ENCODE measurements at places on chromosomes 3 and 15.
A peak's percentile ranks its signal among the peaks of the same experiment; 100 is the strongest.

DNA sequence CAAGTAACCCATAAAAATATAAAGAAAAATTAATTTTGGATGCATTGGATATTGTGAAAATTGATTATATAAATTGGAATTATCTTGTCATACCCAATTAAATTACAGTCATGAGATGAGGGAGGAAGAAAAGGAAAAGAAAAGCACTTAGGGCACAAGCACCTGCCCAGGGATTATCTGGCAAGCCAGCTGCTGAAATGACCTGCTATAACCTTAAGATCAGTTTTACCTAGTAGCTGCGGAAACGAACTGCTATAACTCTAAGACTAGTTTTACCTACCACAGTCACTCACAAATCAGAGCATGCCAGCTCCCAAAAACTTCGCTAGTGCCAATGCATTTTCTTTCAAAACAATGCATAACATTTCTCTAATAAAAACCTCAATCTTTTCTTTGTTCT is 26.2 kb downstream of the LRRFIP2 start:
- DNase-seq: no peak

GRCh38 chr3:27713078-27713423 is 9.1 kb downstream of the EOMES start:
- no peak for DNase-seq

DNA sequence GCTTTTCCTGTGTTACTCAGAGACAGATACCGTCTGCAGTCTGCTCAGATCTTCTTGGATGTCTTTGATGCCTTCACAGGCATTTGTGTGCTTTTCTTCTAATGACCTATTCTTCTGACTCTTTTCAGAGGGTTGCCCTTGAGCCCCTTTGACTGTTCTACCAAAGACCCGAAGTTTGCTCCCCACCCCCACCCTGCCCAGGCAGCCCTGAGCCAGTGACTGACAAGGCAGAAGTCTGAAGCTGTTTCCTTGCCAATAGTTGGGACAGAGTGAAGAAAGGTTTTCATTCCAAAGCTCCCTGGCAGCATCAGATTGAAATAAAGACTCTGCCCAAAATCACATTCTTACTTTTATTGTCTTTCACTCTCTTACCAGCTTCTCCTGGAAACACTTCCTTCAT is 9.0 kb upstream of the ATP13A5 start:
- DNase-seq: no peak

DNA sequence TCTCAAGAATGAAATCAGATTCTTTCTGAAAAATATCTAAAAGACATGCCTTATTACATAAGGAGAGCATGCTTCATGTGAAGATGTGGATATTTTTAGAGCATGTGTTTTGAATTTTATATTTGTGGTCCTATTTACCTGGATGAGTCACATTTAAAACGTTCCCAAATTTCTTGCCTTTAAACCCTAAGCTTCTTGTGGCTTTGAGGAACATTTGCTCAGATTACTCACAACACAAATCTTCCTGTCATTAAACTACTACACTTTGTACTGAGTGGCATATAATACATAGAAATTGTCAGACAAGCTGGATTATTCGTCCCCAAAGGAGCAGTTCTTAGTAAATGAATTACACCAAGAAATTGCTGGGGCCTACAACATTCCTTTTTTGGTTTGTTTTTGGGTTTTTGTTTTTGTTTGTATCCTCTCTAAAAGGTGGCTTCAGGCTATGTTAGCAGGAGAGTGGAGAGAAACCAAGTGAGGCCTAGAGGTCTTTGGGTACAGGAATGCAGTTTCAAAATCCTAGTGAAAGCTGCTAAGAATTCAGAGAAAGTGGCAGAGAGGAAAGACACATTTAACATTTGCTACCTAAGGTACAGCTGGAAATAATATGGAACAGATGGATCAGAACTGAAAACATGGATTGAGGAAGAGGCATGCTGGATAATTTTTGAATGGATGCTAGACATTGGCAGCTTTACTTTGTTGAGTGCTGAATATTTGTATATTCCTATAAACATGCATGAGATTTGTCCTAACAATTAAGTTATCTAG is 128.1 kb downstream of the RPL22L1 start:
- DNase-seq: no peak

DNA sequence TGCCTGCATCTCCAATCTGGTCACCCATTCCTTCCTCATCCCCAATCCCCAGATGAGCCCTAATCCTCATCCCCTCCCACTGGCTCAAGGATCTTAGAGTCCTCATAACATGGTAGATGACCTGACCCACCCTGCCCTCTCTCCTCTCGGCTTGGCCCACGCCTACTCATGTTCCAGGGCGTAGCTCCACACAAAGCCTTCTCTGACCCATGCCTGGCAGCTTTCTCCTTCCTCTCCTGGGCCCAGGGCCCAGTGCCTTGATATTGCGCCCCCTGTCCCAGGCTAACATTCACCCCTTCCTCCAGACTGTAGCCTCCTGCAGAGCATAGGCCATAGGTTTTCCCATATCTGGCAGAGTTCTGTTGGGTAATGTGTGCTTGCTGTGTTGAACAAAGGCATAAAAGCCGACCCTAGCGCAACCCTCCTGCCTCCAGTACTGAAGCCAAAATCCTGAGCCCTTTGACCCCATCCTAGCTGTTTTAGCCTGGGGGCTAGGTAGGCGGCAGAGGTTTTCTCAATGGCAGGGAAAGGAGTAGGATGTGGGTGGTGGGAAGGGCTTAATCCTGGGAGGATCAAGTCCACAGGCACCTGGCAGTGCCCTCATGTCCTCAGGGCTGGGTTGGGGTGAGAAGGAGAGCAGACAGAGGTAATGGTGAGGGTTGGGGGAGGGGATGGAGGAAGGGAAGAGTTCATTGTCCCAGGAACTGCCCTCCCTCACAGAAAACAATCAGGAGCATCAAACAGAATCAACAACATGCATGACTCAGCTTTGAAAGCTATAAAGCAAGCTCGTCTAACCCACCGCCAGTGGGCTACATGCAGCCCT is 35.5 kb downstream of the MESD start:
- DNase-seq: no peak

- no peak for DNase-seq
Measured at GRCh38 chr3:176469694-176470205, 727.5 kb downstream of the TBL1XR1 start.

DNA sequence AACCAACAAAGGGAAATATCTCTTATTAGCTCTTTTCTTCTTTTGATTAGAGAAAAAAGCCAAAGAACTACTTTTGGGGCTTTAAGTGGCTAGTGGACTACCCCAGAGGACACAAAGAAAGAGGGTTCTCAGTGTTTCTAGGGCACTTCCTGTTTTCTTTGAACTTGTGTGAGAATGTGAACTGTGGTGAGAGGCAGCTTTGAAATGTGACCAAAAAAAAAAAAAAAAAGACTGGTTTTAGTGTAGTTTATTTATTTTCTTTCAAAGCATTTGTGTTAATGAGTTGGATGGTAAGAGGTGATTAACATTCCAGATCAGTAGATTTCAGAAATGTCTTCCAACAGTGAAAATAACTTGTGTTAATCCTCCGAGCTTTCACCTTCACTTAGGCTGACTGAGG is 32.4 kb downstream of the SELENOT start:
- no peak for DNase-seq

GRCh38 chr15:67013696-67014095 is 51.7 kb upstream of the SMAD3 start:
- no peak for DNase-seq

GRCh38 chr3:111471831-111472230 is 70.2 kb upstream of the CD96 start:
- no peak for DNase-seq

- DNase-seq: no peak
Measured at GRCh38 chr3:33115024-33115768, 1.4 kb downstream of the CRTAP start.

- no peak for DNase-seq
Measured at GRCh38 chr3:53641397-53641796, 147.0 kb downstream of the CACNA1D start.

DNA sequence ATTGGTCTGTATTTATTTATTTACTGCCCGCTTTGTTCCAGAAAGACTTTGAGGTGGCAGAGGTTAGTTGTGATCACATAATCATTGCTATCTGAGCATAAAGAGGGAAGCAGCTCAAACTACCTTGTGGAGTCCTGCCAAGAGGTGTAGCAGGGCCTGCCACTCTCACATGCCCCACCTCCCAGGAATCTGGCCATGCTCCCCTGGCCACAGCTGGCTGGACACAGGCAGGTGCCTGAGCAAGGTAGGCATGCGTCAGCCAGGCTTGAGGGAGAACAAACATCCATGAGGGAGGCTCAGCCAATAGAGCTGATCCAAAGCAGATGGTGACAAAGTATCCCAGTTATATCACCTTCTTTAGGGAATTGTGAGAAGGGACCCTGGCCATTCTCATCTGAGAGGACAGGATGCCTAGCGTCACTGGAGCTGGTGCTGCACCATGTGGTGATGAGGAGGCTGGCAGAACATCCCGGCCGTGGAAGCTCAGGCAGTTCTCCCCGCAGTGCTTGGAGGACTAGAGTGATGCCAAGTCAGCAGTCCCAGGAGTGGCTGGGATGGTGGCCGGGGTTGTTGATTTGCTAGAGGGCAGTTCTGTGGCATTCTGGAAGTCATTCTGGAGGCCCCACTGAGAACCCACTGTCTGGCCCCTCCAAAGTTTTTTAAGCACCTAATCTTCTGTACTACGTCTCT is 6.8 kb upstream of the POLG start:
- no peak for DNase-seq

DNA sequence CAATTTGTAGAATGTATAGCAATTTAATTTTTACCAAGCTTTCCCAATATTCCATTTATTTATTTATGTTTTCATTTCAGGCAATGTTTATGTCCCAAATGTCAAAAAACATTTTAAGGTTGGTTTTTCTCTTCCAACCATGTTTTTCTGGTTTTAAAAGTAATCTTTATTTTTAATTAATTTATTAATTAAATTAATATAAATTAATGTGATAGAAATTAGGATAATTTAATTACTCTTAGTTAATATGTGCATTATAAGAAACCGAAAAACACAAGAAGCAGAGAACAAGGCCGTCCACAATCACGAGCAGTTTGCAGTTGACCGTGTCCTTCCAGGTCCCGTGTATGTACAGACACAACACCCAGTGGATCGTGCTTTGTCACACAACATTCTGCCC is 34.2 kb downstream of the FBXO45 start:
- DNase-seq: no peak

GRCh38 chr3:156816794-156817645 is 9.1 kb upstream of the LEKR1 start:
- peak; percentile 79 for DNase-seq

DNA sequence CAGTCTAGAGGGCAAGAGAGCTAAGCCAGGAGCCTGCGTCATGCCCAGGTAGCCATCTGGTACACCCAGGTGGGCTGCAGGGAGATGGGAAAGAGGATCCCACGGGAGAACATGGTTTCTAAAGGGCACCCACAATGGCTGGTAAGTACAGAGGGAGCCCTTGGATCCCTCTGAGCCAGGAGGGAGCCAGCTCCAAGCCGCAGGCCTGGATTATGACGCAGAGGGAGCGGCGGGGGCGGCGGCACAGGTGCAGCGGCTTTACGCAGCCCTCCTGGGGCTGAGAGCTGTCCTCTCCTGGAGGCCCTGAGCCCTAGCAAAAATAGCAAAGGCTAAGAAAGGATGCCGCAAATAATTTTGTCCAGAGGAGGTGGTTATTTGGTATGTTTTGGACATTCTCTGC is 2.8 kb downstream of the CAV3 start:
- DNase-seq: no peak

DNA sequence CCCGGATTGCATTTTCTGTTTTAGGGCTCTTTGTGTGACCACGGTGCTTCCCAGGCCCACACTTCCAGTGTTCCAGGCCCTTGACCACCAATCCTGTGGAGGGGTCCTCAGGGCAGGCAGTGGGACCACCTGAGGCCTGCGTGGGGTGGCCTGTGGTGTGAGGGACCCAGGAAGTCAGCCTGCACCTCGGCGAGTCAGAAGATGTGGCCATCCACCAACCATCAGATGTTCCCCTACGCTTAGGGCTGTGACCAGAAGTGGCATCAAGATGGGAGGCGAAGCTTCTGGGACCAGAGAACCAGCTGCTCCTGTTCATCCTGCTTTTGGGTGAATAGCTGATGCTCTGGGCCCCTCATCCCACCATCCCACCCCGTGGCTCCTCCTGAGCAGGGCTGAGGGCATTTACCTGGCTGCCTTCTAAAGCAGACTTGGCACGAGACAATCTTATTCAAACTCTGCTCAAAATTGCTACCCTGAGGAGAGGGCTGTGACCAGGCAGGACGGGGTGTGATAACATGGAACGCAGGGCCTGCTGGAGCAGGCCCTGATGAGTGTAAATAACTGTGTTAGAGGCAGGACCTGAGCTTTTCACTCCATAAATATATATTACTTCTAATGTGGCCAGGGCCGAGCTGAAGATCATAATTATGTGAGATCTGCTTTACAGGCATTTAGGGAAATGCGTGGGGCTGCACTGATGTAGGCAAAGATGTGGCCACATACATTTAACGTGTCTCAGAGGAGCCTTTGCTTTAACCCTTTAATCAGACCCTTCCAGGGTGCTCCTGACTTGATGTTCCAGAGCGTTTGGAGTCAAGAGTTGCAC is 28.8 kb downstream of the SMAD3 start:
- no peak for DNase-seq

GRCh38 chr15:96337365-96338023 is 7.0 kb downstream of the NR2F2 start:
- DNase-seq: no peak

DNA sequence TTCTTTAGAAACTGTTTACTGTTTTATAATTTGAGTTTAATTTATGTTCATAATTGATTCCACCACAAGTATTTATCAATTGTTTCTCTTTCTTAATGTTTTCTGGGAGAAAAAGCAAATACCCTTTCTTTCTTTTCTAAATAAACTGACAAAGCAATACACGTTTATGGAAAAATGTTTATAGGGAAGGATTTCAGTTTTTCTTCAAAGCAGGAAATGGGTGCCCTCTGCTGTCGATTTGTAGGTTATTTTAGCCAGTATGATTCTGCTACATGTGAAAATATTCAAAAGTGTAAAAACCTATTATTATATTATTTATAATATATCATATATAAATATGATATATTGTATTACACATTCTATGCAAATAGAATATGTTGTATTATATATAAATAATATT is 921.0 kb upstream of the ROBO1 start:
- no peak for DNase-seq

DNA sequence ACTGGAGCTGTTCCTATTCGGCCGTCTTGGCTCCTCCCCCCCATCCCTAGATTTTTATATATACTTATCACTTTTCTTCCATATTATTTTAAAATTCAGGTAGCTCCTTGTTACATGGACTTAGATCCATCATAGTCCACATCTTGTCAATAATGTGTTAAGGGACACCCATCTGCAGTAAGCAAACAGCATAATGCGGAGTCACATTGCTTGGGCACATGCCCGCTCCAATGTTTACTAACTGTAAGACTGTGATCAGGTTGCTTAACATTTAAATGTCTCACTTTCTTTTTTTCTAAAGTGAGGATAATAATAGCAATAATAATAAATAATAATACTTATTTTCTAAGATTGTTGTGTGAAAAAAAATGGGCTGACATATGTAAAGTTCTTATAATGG is 303.2 kb upstream of the SOX14 start:
- DNase-seq: no peak

- no peak for DNase-seq
Measured at GRCh38 chr3:67012564-67012963, 14.5 kb downstream of the KBTBD8 start.

- no peak for DNase-seq
Measured at GRCh38 chr15:57589281-57589680, 2.4 kb upstream of the MYZAP start.
